ENCODE measurements at places on chromosomes 5 and 9. TPM values are rescaled to one million over a fixed set of nuclear protein-coding genes. Genes with fewer than 3 reads are reported as not detected.
A peak's percentile ranks its signal among the peaks of the same experiment; 100 is the strongest.

GRCh38 chr5:102789469-102789868, 34.4 kb downstream of the PAM start:
- no peaks in the 10 kb centered on the region for H3K4me1 ChIP-seq
- no peaks in the 10 kb centered on the region for H3K27me3 ChIP-seq
- no peak overlapping the region for H3K27ac ChIP-seq
- no peak overlapping the region for H3K4me3 ChIP-seq
- no peak for DNase-seq
- no peaks in the 10 kb centered on the region for H3K36me3 ChIP-seq

Gene AK1
- total RNA-seq: 22.6 TPM

DNA sequence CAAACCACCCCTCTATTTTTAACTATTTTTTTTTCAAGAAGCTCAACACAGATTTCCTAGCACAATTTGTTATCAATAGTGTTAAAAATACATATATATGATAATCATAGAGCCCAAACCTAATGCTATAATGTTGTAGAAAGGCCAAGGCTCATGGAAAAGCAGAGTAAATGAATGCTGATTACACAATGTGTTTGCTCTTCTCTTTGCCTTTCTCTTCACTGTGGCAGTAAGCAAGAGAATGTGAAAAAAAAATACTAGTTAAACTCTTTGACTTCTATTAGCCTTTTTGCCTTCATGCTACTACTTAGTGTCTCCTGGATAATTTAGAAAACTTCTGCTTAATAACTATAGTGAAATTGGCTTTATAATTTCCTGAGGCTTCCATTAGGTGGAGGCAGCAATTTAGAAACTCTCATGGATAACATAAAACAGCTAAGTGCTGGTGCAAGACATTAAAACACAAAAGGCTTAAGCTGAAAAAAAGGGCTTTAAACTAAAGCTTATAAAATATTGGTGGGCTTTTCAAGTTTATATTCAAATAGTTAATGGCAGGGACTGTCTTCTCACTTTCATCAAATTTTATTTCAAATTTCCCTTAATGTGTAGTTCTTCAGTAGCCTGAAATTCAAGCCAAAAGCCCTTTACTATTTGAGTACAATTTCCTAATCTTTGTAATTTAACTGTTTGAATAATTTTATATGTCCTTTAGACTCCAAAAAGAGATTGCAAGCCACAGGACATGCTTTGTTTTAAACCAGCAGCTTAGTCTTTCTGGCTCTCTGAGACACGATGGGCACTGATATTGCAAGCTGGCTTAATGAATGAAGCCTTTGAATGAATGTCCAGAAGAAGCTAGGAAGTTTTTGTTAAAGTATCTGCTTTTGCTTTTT, 2031.8 kb upstream of the CDH6 start:
- no peak for DNase-seq
- H3K4me3 ChIP-seq: no peak overlapping the region
- no peaks in the 10 kb centered on the region for H3K4me1 ChIP-seq
- no peaks in the 10 kb centered on the region for H3K27me3 ChIP-seq
- H3K36me3 ChIP-seq: no peaks in the 10 kb centered on the region
- H3K27ac ChIP-seq: no peak overlapping the region

Gene SLC36A3
- not detected for total RNA-seq

Gene NME5
- not detected for total RNA-seq

- H3K4me3 ChIP-seq: no peak overlapping the region
- H3K4me1 ChIP-seq: no peaks in the 10 kb centered on the region
- no peaks in the 10 kb centered on the region for H3K27me3 ChIP-seq
- DNase-seq: no peak
Observed at GRCh38 chr9:118578467-118578866, 790.8 kb downstream of the BRINP1 start.

Gene SLC25A2
- total RNA-seq: 0.85 TPM

Gene IFNE
- not detected for total RNA-seq

- H3K36me3 ChIP-seq: no peaks in the 10 kb centered on the region
- H3K27me3 ChIP-seq: peaks cover 100% of the 10 kb centered on the region
- peak; percentile 63 for DNase-seq
- no peak within 1 kb of the TSS for H3K27ac ChIP-seq
- H3K4me1 ChIP-seq: peaks cover 27% of the 10 kb centered on the region
Observed at GRCh38 chr5:55226934-55227663, at the start of gene MCIDAS. Gene MCIDAS (minus strand): TSS chr5:55227315. CDS start chr5:55227138, 177 bp downstream.

Gene SGCD
- total RNA-seq: 1.2 TPM

Gene SPINK7
- total RNA-seq: 86.5 TPM

Gene LVRN
- total RNA-seq: 1.4 TPM

Data from suprapubic skin (tissue), 4 donors.